ENCODE measurements at places on chromosomes 2 and 18.

- H3K4me3 ChIP-seq: no peak overlapping the region
- no peaks in the 10 kb centered on the region for H3K36me3 ChIP-seq
- no peak overlapping the region for H3K27ac ChIP-seq
- no peak for DNase-seq
- H3K4me1 ChIP-seq: no peaks in the 10 kb centered on the region
- no peaks in the 10 kb centered on the region for H3K27me3 ChIP-seq
Observed at GRCh38 chr2:123916531-123916930, 108.6 kb upstream of the CNTNAP5 start.

- no peak overlapping the region for H3K4me3 ChIP-seq
- no peak for DNase-seq
- H3K4me1 ChIP-seq: no peaks in the 10 kb centered on the region
- H3K27ac ChIP-seq: no peak overlapping the region
- H3K36me3 ChIP-seq: no peaks in the 10 kb centered on the region
Observed at GRCh38 chr18:37309059-37309458, 256.5 kb downstream of the CELF4 start.

DNA sequence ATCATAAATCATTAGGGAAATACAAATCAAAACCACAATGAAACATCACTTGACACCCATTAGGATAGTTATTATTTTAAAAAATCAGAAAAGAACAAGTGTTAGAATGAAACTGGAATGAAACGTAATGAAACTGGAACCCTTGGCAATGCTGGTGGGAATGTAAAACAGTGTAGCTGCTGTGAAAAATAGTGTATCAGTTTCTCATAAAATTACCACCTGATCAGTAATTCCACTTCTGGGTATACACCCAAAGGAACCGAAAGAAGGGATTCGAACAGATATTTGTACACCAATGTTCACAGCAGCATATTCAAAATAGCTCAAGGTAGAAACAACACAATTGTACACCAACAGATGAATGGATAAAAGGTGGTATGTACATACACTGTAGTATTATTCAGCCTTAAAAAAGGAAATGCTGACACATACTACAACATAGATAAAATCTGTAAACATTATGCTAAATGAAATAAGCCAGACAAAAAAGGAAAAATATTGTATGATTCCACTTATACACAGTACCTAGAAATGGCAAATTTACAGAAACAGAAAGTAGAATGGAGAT lies 27.0 kb downstream of the ROCK1 start:
- no peaks in the 10 kb centered on the region for H3K4me1 ChIP-seq
- H3K27me3 ChIP-seq: no peaks in the 10 kb centered on the region
- H3K4me3 ChIP-seq: no peak overlapping the region
- no peak for DNase-seq
- no peak overlapping the region for H3K27ac ChIP-seq

GRCh38 chr18:24928301-24928878 lies 423.6 kb downstream of the ZNF521 start:
- no peaks in the 10 kb centered on the region for H3K27me3 ChIP-seq
- no peak overlapping the region for H3K27ac ChIP-seq
- H3K4me3 ChIP-seq: no peak overlapping the region
- no peak for DNase-seq
- no peaks in the 10 kb centered on the region for H3K4me1 ChIP-seq
- no peaks in the 10 kb centered on the region for H3K36me3 ChIP-seq

DNA sequence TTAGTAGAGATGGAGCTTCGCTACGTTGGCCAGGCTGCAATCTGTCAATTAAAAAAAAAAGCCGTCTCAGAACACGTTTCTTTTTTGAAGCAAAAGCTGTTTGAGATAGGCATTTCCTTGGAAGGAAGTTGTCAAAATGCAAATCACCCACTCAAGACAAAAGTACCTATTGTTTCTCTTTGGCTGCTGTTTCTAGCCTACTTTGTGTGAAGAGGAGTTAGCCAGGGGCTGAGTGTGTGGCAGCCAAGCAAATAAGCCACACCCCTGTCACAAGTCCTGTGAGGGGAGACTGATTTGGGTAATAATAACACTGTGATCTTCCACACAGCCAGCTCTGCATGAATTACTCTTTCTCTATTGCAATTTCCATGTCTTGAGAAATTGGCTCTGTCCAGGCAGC lies 47.4 kb upstream of the CDCA7 start:
- no peak overlapping the region for H3K4me3 ChIP-seq
- no peaks in the 10 kb centered on the region for H3K27me3 ChIP-seq
- no peak overlapping the region for H3K27ac ChIP-seq
- H3K4me1 ChIP-seq: no peaks in the 10 kb centered on the region

GRCh38 chr18:45621061-45621511 lies 5.8 kb downstream of the SLC14A2 start:
- H3K27ac ChIP-seq: no peak overlapping the region
- no peak overlapping the region for H3K4me3 ChIP-seq
- no peak for DNase-seq
- no peaks in the 10 kb centered on the region for H3K36me3 ChIP-seq
- no peaks in the 10 kb centered on the region for H3K27me3 ChIP-seq

DNA sequence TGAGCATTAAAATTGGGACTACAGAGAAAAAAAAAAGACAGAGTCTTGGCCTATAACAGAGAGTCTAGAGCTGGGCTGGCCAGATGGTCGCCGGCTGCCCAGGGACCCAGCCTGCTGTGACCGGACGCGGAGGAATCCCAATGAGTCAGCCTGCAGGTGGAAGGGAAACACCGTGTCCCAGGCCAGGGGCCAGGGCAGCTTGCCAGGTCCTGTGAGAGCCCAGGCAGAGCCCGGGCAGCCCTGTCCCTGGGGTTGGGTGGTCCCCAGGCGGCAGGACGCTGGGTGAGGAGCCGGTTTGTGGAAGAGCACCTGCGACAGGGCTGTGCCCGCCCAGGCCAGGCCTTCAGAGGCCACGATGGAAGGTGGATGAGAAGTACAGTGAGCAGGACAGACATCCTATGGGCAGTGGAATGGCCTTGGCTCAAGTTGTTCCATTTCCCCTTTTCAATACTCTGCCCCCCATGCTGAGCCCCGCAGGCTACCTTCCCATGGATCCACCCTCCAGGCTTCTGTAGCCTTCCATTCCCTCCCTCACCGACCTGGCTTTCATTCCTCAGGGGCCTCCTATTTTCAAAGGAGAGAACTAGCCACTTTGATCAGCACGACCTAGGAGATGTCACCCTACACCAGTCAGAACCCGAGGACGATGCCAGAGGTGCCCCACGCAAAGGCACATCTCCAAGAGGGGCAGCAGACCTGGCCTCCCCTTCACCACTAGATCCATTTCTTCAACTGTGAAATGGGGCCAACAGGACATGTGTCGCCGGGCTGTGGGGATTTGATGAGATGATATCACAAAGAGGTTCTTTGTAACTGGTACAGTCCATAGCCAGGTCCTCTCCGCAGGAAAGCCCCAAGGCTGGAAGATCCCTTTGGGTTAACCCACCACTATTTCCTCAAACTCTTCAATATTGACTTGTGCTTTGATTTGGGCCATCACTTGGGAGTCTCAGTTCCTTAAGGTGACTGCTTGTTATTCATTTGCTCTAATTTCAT lies 87.5 kb downstream of the POLR1A start:
- no peaks in the 10 kb centered on the region for H3K36me3 ChIP-seq
- no peak overlapping the region for H3K27ac ChIP-seq
- no peaks in the 10 kb centered on the region for H3K27me3 ChIP-seq

DNA sequence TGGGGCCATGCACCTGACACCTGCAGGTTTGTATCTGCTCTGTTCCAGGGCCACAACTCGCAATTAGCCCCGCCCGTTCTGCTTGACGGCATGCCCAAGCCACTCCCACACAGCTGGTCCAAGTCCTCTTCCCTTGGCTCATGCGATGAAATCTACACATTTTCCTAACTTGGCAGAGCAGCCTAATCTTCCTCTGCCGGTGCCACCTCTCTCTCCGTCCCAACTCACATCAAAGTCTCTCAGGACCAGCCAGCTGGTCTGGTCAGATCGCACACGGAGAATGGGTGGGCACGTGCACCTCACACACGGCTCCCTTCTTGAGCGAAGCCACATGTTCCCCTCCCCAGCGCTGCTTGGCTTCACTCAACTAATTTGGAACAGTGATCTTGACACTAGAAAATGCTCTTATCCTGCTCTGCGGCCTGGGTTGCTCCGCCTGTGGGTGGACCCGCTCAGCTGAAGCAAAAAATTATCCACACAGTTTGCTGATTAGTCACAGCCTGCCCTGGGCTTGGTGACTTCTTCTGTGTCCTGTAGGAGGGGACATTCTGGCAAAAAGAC lies 176.7 kb downstream of the NRP2 start:
- no peaks in the 10 kb centered on the region for H3K27me3 ChIP-seq
- H3K4me1 ChIP-seq: no peaks in the 10 kb centered on the region
- no peak overlapping the region for H3K27ac ChIP-seq

GRCh38 chr18:63079114-63079513 lies 240.5 kb downstream of the BCL2 start:
- H3K4me3 ChIP-seq: no peak overlapping the region
- no peaks in the 10 kb centered on the region for H3K36me3 ChIP-seq
- H3K4me1 ChIP-seq: peaks cover 12% of the 10 kb centered on the region

- H3K4me1 ChIP-seq: no peaks in the 10 kb centered on the region
- no peak overlapping the region for H3K27ac ChIP-seq
- DNase-seq: no peak
- no peaks in the 10 kb centered on the region for H3K36me3 ChIP-seq
- H3K27me3 ChIP-seq: no peaks in the 10 kb centered on the region
- H3K4me3 ChIP-seq: no peak overlapping the region
Observed at GRCh38 chr18:50509012-50509411, 50.9 kb upstream of the MAPK4 start.

- H3K36me3 ChIP-seq: no peaks in the 10 kb centered on the region
- no peak overlapping the region for H3K4me3 ChIP-seq
- no peaks in the 10 kb centered on the region for H3K4me1 ChIP-seq
- no peak overlapping the region for H3K27ac ChIP-seq
- DNase-seq: no peak
Observed at GRCh38 chr2:225091336-225091735, 49.1 kb upstream of the DOCK10 start.

- H3K27ac ChIP-seq: no peak overlapping the region
- peaks cover 15% of the 10 kb centered on the region for H3K4me1 ChIP-seq
- no peaks in the 10 kb centered on the region for H3K27me3 ChIP-seq
- no peak overlapping the region for H3K4me3 ChIP-seq
- no peaks in the 10 kb centered on the region for H3K36me3 ChIP-seq
- no peak for DNase-seq
Observed at GRCh38 chr2:207432453-207432852, 97.3 kb upstream of the CREB1 start.

DNA sequence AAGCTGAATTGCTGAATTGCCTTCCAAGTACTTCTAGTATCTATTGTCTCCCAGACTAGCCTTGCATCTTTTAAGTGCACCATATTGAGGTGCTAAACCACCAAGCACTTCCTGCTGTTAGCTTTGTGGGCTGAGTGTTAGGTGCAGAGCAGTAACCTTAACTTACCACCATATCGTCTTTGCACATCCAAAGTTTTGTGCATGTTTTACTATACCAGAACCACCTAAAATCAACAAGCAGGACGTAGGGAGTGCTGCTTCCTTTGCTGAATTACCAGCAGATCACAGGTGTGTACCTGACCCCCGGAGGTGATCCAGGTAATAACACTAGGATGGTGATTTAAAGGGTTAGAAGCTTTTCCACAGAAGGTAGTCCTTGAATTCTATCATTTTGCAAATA lies 359.9 kb upstream of the HNRNPA3 start:
- no peaks in the 10 kb centered on the region for H3K36me3 ChIP-seq
- no peak overlapping the region for H3K27ac ChIP-seq
- H3K27me3 ChIP-seq: no peaks in the 10 kb centered on the region
- no peaks in the 10 kb centered on the region for H3K4me1 ChIP-seq
- H3K4me3 ChIP-seq: no peak overlapping the region
- no peak for DNase-seq

GRCh38 chr2:40556293-40556692 lies 104.4 kb upstream of the SLC8A1 start:
- H3K36me3 ChIP-seq: no peaks in the 10 kb centered on the region
- DNase-seq: no peak
- H3K4me1 ChIP-seq: no peaks in the 10 kb centered on the region
- no peaks in the 10 kb centered on the region for H3K27me3 ChIP-seq
- H3K27ac ChIP-seq: no peak overlapping the region

- H3K27me3 ChIP-seq: peaks cover 18% of the 10 kb centered on the region
- no peaks in the 10 kb centered on the region for H3K36me3 ChIP-seq
- no peak overlapping the region for H3K4me3 ChIP-seq
Observed at GRCh38 chr2:239639421-239640185, 238.8 kb upstream of the HDAC4 start.

GRCh38 chr18:48027401-48027963 lies 97.0 kb upstream of the SMAD2 start:
- no peaks in the 10 kb centered on the region for H3K36me3 ChIP-seq
- no peak overlapping the region for H3K4me3 ChIP-seq
- H3K4me1 ChIP-seq: peaks cover 96% of the 10 kb centered on the region
- H3K27me3 ChIP-seq: no peaks in the 10 kb centered on the region
- DNase-seq: no peak

DNA sequence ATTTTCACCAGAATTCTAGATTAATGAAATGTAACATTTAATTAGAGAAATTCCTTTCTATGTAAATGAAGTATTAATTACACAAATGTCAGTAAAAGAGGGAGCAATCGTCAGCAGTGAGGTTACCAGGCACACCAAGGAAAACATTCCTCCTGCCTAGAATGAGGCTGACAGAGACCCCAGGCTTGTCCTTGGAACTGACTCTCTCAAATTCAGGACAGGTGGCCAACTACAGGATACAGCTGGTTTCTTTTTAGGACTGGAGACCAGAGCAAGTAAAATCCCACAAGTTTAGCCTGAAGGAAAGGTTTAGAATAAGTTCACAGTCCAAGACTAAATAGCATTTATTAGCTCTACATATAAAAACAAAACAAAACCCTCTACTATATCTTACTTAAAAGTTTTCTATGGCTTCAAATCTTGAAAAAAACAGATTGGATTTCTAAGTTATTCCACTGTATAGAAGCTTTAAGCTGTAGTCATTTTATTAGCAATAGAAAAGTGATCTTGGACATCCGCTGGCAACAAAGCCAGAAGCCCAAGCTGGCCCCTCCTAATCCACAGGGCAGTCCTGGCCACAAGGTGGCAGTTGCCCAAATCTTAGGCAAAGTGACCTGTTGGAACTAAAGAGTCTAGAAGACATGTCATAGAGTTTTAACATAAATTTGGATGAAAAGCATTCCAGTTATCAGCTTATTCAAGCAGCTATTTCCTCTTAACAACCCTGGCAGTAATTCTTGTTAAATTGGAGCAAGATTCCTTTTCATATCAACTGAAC lies 81.0 kb downstream of the SP3 start:
- H3K4me1 ChIP-seq: no peaks in the 10 kb centered on the region
- no peaks in the 10 kb centered on the region for H3K27me3 ChIP-seq
- DNase-seq: no peak
- H3K36me3 ChIP-seq: no peaks in the 10 kb centered on the region
- no peak overlapping the region for H3K4me3 ChIP-seq

GRCh38 chr18:50973367-50974126 lies 5.7 kb downstream of the ELAC1 start:
- no peaks in the 10 kb centered on the region for H3K27me3 ChIP-seq
- no peak overlapping the region for H3K27ac ChIP-seq
- H3K4me1 ChIP-seq: peaks cover 13% of the 10 kb centered on the region
- peaks cover 19% of the 10 kb centered on the region for H3K36me3 ChIP-seq
- H3K4me3 ChIP-seq: no peak overlapping the region

GRCh38 chr2:192978395-192978794 lies 783.7 kb upstream of the TMEFF2 start:
- H3K4me3 ChIP-seq: no peak overlapping the region
- no peak for DNase-seq
- H3K27me3 ChIP-seq: no peaks in the 10 kb centered on the region

- no peaks in the 10 kb centered on the region for H3K4me1 ChIP-seq
- H3K27ac ChIP-seq: no peak overlapping the region
- no peaks in the 10 kb centered on the region for H3K36me3 ChIP-seq
Observed at GRCh38 chr18:46622999-46623398, 34.0 kb downstream of the LOXHD1 start.

- no peak for DNase-seq
- no peaks in the 10 kb centered on the region for H3K27me3 ChIP-seq
- H3K36me3 ChIP-seq: no peaks in the 10 kb centered on the region
Observed at GRCh38 chr2:216004697-216005283, 8.6 kb downstream of the MREG start.
